ENCODE measurements at places on chromosomes 6 and 20.

DNA sequence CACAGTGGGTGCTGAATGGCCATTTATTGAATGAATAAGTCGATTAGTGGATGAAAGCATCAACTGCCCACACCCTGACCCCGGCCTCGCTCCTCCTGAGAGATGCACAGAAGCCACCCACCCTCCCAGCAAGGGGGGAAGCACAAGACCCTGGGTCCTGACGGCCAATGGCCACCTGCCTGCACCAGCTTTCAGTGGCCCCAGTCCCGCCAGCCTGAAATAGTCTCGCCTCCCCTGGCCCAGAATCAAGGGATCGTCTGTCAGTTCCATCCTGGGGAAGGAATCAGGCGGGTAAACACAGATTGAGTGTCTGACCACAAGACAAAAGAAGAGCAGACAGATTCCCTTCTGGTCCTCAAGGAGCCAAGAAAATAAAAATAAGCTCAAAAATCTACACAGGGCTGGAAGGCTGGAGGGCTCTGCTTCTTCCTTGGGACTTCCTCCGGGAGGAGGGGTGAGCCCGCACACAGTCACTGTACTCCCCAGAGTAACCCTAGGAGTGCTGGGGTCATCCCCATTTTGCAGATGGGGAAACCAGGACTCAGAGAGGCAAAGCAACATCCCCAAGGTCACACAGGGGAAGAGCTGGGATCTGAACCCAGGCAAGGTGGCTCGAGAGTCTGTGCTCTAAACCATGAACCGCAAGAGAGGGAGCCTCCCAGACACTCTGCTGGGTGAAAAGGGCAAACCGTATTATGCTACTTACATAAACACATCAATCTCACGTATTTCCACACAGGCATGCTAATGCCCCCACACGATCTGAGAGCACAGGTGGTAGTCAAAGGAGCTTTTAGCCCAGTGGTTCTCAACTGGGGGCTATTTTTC, 7.8 kb downstream of the PREX1 start:
- no peak for DNase-seq

GRCh38 chr6:44180886-44181285, 22.3 kb downstream of the CAPN11 start:
- no peak for DNase-seq

DNA sequence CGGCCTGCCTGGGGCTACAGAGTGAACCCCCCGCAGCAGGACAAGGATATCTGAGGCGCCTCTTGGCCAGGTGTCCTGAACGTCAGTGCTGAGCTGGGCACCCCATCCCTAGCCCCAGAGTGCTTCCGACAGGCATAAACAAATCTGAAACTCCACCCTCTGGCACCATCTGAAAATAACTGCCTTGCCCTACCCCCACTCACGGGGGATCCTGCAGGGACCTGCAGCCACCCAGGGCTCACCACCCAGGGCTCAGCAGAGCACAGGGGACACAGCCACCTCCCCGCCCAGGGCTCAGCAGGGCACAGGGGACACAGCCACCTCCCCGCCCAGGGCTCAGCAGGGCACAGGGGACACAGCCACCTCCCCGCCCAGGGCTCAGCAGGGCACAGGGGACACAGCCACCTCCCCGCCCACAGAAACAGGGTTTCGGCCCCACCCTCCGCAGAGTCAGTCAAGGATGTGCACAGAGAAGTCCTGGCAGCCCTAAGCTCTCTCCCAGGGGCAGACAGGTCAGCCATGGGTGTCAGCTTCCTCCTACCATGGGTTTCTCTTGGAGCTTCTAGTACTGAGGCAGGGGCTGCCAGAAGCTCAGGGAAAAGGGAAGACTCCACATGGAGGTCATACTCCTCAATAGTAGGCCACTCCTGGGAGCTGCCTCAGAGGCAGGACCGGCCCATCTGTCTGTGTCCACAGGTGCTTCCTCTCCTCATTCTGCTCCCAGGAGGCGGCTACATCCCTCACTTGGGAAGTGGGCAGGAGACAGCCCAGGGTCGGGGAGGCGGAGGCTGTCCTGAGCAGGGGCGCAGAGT, 4.6 kb downstream of the UCKL1 start:
- DNase-seq: no peak

- DNase-seq: no peak
Measured at GRCh38 chr6:144665932-144666450, 380.9 kb downstream of the UTRN start.

- no peak for DNase-seq
Measured at GRCh38 chr20:61683721-61684120, 382.0 kb downstream of the TAF4 start.

DNA sequence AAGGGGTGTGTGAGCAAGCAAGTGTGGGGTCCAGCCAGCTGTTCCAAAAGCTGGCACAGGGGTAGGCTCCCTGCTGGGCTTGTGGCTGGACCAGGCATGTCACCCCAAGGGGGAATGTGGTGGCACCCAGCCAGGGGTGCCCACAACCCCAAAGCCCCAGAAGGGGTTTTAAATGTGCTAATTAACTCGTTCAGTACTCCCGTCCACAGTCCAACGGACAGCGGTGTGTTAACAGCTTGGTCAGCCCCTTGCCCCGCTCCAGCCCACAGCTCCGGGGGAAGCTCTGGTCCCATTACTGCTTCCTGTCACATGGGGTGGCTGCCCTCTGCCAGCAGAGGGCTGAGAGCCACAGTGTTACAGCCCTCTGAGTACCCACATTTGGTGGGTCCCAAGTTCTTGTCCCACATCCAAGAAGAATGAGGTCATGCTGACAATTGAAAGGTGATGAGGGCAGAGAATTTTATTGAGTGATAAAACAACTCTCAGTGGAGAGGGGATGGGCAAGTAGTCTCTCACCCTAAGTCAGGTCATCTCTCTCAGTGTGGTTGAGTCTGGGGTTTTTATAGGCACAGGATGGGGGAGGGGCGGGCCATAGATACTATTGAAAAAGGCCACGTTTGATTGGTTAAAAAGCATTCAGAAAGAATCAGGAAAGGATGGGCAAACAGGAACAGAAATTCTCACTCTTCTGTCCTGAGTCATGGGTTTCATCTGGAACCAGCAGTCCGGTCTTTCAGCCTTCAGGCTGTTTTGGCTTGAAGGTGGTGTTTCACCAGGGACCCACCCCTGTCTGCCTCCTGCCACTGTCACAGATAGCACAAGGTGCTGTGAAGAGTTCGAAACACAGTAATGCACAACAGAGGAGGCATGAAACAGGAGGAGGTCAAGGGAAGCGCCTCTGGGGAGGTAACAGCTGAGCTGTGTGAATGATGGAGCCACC, 238.5 kb downstream of the NFATC2 start:
- DNase-seq: no peak

GRCh38 chr6:157761331-157761921, 61.6 kb upstream of the SNX9 start:
- DNase-seq: peak; percentile 76

DNA sequence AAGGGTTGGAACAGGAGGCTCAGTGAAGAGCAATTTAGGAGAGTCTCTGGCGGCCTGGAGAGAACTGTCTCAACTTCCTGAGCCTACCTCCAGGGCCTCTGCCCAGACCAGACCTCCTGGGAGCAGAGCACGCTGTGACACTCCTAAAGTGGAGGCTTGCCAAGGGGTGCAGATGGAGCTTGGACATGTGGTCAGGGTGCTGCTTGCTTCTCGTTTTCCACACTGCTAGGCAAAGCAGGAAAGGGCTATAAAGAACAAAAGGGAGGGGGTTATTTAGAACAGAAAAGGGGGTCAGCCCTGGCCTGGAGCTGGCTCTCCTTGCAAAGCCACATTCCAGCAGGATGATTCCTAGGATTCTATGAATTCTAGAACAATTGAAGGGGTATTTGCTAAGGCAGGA, 145.7 kb upstream of the GGTLC1 start:
- DNase-seq: no peak

GRCh38 chr6:77457720-77458349, 5.5 kb downstream of the HTR1B start:
- peak; percentile 97 for DNase-seq

DNA sequence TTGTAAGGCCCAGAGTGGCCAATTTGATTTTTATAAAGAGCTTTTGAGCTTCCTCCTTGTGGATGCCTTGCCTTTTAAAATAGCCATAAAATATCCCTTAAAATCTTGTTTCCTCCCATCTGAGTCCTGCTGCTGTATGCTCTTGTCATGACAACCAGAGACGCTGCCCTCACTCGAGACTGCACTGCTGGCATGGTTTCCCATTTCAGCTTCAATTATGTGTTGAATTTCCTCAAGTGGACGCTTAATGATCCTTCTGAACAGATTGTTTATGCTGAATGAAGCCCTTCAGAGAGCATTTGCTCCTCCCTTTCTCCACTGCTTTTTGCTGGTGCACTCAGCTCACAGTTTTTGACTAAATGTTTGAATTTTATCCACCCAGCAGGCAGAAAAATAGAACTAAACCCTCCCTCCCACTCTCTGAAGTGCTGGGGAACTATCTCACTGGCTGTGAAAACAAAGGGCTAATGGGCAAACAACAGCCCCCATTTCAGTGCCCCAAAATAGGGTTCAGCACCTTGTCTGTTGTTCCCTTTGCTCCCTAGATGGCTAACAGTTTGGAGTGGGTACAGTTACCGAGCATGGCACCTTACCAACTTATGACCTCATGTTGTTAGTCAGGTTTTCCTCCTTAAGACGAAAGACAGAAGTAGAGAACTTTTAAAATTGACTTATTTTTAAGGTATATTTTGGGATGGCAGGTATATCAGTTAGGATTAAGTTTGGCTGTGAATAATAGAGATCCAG, 45.5 kb upstream of the RNF8 start:
- peak; percentile 76 for DNase-seq

GRCh38 chr6:11058406-11058805, 14.3 kb upstream of the ELOVL2 start:
- DNase-seq: peak; percentile 58

DNA sequence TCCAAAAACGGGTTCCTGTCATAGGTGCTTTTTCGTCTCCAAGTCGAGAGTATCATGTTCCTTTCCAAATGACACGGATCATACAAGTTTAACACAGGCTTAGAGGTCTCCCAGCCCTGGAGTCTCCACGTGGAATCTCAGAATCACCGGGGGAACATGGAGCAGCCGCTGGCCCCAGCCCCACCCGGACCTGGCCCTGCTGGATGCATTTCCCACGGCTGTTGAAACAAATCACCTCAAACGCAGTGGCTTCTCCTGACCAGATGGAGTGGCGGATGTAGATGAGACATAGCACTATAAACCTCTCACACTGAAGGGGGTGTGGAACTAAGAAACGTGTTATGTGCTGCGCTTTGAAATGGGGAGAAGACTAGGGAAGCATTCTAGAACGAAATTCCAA, 70.0 kb upstream of the FRMD1 start:
- no peak for DNase-seq

GRCh38 chr6:14149053-14149738, 31.6 kb downstream of the CD83 start:
- DNase-seq: no peak

DNA sequence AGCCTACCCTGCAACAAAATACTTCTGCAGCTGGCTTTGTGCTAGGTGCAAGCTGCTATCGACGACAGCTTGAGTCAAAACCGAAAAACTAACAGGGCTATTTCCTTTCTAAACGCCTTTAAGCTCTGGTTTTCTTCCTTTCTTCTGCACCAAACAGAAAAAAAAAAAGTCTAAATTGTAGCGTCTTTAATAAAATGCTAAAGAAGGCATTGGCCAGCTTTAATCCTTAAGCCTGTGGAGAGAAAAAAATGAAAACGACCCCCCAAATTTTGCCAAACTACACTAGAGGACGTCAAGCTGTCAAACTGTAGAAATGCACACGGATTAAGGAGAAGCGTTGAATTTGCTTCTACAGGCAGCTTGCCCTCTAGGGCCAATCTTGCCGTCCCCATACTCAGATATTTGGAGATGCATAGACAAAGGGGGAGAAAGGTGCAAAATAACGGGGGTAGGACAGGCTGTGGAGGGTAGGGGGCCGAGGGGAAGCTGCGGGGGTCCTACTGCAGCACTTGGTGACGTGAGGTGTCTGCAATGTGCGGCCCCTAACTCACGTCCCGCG, 1.4 kb upstream of the NRN1 start:
- DNase-seq: no peak

DNA sequence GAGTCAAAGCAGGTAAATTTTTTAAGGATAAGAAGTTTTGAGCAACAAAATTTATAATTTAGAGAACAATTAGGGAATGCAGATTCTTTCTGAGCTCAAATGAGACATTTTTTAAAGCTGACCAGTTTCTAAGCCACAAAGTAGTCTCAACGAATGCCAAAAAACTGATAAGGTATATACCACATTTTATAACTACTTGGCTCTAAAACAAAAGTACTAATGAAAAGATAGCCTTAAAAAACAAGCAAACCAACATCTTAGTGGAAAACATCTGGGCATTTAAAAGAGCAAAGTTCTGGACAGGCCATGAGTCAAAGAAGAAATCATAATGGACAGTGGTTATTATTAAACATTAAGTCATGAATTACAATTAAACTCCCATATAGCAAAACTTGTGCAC, 23.2 kb upstream of the RNF146 start:
- DNase-seq: no peak

DNA sequence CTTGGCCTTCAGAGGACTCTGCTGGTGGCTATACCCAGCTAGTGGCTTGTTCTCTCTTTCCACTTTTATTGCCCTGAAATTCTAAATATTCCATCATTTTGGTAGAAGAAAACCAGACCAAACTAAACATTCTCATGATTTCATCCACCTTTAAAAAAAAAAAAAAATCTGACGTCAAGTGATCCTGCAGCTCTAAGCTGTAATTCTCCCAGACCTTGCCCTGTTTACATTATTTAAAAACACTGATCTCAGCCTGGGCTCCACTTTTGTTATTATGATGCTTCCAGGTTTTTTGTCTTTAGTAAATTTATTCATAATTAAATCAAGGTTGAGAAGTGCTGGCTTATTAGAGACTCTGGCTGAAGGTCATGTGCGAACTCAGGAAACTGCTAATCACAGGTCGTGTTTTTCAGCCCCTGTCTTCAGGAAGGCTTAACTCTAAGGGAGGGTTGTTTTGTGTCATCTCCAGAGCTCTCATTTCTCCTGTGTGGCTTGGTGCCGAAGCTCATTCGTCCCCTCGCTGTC, 114.4 kb downstream of the MTHFD1L start:
- DNase-seq: peak; percentile 68

DNA sequence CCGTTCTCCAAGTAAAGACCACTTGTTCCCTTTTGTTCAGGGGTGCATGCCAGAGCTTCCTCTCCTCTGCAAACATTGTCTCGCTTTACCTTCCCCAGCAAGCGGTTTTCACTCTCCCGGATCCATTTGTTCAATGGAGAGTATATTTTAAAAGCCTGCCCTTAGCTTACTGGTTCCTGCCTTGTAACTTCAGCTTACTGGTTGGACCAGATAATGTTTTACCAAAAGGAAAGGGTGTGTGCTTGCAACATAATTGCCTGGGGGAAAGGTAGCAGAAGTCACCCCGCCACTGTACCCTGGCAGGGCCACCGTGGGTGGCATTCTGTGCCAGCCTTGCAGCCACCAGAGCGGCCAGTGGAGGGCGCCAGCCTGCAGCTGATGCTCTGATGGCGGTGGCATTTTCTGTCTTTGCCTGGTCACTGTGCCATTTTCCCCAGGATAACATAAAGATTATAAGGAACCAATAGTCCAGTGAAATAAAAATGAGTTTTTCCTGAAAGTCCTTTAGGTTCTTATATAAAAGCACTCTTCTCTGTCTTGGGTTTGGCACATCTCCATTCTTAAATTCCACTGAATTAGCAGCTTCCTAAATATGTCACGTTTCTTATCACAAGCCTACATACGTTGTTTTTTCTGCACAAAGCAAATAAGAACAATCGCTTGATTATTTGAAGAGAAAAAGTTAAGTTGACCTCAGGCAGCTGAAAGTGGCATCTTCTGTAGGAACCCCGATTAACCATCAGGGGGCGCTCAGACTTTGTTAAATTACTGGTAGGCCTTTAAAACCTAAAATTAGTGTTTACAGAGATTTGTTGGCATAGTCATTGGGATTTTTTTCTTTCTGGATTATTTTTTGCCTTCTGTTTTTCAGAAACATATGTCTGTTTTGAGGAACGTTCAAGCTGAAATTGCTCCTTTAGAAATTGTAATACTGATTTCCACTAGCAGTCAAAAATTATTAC, 67.4 kb upstream of the XRN2 start:
- peak; percentile 66 for DNase-seq

All from IMR-90 (cell line).